ENCODE measurements at places on chromosomes 7 and 10.

DNA sequence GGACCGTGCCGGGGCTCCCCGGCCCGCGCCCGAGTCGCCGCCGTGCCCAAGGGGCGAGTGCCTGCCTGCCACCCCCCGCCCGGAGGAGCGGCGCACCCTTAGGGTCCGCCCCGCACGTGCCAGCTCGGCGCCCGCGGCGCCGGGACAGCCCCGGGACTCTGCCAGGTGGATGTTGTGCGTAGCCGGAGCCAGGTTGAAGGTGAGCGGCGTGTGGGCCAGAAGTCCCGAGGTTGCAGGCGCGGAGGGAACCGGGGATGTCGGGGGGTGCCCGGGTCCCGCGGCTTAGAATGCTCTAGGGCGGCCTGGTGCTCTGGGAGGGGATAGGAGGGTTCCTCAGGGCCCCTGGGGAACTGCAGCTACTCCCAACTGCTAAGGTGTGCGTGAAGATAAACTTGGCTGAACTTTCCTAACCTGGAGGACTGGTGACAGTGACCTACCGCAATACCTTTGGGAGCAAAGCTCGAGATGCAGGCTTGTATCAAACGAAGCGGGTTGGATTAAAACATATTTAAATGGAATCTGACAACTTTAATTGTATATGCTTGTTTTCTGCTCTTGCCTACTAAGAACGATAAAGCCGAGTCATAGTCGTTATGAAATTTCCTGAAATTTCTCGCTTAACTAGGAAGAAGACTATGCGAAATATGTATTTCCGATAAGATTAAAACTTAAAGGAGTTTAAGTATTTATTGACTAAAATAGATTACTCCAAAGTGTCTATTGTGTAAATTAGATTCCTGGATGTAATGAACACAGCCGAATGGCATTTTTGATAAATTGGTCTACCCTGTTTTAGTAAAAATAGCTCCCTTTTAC, at the start of gene CUX1:
Gene CUX1 (plus strand): TSS at position 156 of the 816 bp plus-strand sequence. CDS start 14 bp downstream, at position 170.
- DNase-seq, result no peak

GRCh38 chr10:32621969-32622368, 176.0 kb downstream of the CCDC7 start:
- DNase-seq, result no peak

DNA sequence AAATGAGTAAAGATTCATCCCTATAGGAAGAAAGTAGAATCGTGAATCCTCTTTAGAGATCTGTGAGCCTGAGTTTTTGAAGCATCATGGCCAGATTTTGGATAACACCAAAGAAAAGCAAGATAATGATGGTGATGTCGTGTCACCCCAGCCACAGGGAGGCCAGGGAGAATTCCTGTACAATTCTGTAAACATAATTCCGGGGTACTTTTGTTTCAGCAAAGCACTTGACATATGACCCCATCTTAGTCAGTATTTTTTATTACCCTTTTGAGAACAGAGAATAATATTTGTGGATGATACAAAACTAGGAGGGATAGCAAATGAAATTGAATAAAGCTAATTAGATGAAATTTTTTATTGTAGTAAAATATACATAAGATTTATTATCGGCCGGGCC, 33.8 kb downstream of the NACAD start:
- no peak for DNase-seq

DNA sequence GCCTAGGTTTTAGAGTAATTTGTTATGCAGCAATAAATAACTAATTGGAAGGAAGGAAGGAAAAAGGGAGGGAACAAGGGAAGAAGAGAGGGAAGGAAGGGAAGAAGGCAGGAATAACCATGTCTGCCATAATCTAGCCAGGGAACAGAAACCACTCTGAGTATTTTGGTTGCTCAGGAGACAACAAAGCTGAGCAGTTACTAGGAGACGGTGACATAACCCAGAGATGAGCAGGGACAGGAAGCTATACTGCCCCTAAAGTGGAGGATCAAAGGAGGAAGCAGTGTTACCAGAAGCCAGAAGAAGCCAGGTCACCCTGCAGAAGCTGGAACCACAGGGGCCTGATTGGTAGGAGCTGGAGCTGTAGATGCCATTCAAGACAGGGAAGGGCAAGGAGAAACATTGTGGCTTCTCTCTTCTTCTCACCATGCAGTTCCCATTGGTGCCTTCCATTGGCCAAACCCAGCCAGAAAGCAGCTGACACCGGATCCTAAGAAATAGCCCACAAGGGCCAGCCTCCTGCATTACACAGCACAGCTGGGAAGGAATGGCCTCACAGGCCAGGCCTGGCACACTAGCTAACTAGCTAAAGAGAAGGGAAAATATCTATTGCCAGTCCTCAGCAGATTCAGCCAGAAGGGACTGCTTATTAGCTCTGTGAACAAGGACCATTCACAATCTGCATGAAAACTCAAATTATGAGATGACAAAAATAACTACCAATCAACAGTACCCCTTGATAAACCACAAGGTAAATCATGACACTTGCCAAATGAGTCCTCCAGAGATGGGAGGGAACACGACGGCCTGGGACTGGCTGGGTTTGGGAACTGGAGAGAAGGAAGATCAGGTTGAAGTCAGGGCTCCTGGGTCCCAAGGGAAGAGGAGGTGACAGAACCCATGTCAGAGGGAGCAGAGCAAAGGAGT, 184.5 kb upstream of the NFE2L3 start:
- no peak for DNase-seq

GRCh38 chr10:78778444-78779338, 290.1 kb upstream of the ZMIZ1 start:
- no peak for DNase-seq

DNA sequence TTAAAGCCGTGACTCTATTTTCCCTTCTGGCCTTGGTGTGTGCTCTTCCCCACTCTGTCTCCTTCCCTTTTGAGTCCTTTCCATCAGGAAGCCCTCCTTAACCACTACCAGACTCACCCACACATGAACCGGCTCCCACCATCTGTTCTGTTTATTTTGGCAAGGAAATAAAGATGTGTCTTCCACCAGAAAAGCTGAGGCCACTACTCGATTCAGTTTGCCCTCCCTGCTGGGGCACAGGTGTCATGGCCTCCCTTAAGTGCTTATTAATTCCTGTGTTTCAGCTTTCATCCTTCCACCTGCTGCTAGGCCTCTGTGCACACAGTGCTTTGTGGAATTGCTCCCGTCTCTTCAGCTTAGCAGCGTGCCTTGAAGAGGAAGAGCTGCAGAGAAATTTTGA, 16.7 kb downstream of the POR start:
- no peak for DNase-seq

DNA sequence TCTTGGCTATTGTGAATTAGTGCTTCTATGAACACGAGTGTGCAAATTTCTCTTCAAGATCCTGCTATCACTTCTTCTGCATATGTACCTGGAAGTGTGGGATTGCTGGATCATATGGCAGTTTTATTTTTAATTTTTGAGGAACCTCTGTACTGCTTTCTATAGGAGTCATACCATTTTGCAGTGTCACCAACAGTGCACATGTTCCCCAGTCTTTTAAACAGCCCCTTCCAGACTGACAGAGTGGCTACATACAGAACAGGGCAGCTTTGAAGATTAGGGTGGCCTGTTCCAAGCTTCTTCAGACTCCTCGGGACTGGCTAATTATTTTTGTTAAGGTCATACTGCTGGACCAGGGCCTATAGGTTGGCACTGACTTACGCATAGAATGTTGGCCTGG, 82.9 kb downstream of the AUTS2 start:
- no peak for DNase-seq

GRCh38 chr7:132475669-132476116, 100.6 kb downstream of the PLXNA4 start:
- DNase-seq, result no peak

DNA sequence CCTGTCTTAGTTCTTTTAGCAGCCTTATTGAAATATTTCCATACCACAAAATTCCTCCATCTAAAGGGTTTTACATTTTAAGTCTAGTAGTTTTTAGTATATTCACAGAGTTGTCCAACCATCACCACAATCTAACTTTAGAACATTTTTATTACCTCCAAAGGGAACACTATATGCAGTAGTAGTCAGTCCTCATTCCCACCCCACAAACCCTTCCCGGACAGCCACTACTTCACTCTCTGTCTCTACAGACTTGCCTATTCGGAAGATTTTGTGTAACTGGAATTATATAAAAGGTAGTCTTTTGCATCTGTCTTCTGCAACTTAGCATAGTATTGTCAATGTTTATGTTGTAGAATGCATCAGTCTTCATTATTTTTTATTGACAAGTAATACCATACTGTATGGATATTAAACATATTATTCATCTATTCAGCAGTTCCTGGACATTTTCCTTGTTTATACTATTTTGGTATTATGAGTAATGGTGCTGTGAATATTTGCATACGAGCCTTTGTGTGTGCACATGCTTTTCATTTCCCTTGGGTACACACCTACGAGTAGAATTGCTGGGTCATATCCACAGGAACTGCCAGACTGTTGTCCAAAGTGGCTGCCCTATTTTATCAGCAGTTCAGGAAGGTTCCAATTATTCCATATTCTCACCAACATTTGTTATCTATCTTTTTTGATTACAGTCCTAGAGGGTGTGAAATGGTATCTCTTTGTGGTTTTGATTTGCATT, 60.9 kb upstream of the LANCL2 start:
- no peak for DNase-seq

- no peak for DNase-seq
Measured at GRCh38 chr7:128203047-128203491, 38.0 kb upstream of the LEP start.

- no peak for DNase-seq
Measured at GRCh38 chr10:20094226-20094976, 278.2 kb downstream of the PLXDC2 start.

DNA sequence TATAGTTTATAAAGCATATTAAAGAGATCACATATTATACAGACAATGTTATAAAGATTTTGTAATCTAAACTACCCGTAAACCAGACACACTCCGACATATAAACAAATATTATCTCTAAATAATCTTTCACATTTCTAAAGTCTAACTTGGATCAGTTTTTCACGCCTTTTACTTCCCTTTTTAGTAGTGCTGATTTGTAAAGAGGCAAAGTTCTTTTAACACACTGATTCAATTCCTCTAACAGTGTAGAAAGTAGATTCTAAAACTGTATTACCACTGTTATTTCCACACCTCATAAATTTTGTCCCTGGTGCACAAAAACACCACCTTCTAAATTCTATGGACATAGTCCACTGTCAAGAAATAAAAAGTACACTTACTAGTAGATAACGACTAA, 230.9 kb downstream of the DOCK4 start:
- no peak for DNase-seq

Measured in HCT116 (cell line).